NCI-H446 (cell line): ENCODE measurements at places on chromosomes 5 and 9.
A peak's percentile ranks its signal among the peaks of the same experiment; 100 is the strongest.

GRCh38 chr5:172876578-172876977, 42.5 kb downstream of the ERGIC1 start:
- DNase-seq, result no peak

- no peak for DNase-seq
Observed at GRCh38 chr9:94511134-94511954, 43.5 kb upstream of the PCAT7 start.

GRCh38 chr5:122292332-122292731, 19.7 kb upstream of the SNCAIP start:
- peak; percentile 4 for DNase-seq

DNA sequence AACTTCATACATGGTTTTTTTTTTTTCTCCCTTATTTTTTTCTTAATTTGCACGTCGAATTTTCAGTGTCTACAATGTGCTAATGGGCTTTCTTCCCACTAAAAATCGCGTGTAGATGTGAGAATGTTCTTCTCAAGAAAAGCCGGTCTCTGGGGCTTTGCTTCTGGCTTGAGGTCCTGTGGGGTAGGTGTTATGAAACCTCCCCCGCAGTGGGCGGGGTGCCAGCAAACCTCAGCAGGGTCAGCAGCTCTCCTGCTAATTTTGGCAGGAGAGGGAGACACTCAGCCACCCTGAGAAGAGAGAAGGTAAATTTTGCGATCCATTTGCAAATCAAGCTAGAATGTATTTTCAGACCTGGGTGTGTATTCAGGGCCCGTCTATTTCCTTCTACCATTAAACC, 59.9 kb downstream of the NPR3 start:
- no peak for DNase-seq

DNA sequence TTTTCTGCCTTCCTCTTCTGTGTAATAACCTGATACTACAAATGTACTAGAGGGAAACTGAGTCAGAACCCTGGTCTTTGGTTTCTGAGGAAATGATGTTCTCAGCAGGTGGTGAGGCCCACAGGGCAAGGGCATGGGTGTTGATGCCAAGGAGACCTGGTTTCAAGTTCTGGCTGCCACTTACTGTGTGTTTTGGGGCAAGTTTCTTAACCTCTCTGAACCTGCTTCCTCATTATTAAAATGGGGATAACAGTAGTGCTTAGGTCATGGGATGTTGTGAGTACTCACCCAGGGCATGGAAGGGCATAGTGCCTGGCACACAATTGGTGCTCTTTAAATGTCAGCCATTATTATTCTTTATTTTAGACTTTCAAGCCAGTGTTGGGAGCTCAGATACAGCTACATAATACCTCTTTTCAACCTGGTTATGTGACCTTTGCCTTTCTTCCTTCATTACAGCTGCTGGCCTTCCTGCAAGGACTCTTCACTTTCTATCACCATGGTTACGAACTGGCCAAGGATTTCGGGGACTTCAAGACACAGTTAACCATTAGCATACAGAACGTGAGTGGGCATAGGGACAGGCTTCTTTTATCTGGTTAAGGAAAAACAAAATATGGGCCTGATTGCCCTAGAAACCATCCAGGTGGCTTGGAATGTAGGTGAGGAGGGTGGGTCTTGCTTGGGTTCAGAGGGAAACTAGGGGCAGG, 131.5 kb downstream of the ARHGAP26 start:
- no peak for DNase-seq
